ENCODE measurements at places on chromosomes 2 and 18.

- DNase-seq = no peak
Measured at GRCh38 chr2:178283341-178283918, 89.1 kb downstream of the OSBPL6 start.

DNA sequence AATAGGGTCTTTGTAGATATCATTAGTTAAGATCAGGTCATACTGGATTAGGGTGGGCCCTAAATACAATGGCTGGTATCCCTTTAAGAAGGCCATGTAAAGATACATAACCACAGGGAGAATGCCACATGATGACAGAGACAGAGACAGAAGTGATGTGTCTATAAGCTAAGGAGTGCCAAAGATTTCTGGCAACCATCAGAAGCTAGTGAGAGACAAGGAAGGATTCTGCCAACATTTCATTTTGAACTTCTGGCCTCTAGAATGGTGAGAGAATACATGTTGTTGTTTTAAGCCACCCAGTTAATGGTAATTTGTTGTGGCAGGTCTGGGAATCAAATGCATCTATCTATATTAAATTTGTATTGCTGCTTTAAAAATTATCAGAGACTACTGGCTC, 185.5 kb upstream of the CYRIA start:
- DNase-seq = no peak

DNA sequence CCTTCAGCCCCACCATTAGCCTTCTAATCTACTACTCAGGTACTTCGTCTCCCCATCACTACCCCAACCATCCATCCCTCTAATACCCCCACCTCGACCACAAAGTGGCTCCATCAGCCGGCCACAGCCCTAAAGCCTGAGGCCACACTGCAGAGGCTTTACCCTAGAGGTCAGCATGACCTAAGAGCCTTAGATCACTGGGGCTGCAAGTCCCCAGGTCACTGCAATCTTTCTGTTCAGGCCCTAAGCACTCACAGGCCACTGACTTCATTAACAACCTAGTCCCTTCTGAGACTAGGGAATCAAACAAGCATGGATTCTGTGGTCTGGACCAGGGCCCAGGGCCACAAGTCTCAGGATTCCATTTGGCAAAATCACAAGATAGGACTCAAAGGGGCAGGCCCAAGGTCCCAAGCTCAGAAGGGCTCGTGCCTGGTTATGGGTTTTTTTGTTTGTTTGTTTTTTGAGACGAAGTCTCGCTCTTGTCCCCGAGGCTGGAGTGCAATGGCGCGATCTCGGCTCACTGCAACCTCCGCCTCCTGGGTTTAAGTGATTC, 37.0 kb upstream of the PKDCC start:
- no peak for DNase-seq

GRCh38 chr2:120460511-120460910, 114.6 kb downstream of the INHBB start:
- no peak for DNase-seq

GRCh38 chr18:70068981-70069380, 121.3 kb upstream of the CD226 start:
- DNase-seq = no peak

GRCh38 chr2:73068147-73068546, 3.4 kb downstream of the SFXN5 start:
- DNase-seq = no peak

- DNase-seq = no peak
Measured at GRCh38 chr18:79952996-79953559, 1.6 kb upstream of the SLC66A2 start.

GRCh38 chr2:134603966-134604365, 114.8 kb downstream of the TMEM163 start:
- DNase-seq = no peak

DNA sequence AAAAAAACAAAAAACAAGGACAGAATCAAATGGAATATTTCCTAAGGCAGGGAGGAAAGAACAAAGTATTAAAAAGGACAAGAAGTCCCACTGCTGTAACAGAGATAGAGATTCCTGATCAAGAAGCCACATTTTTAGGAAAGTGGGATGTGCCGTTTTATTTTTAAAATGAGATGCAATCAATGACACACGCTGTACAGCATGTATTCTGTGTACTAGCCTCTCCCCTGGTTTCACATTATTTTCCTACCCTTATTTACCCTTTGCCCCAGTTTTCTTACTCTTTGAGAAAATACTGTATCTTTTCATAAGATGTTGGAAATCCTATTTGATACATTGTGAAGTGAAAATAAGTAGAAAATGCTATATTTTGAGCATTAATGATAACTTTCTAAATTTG, 45.8 kb downstream of the E2F6 start:
- no peak for DNase-seq

- DNase-seq = no peak
Measured at GRCh38 chr2:59790186-59791003, 763.1 kb downstream of the BCL11A start.

GRCh38 chr18:37419315-37419714, 146.3 kb downstream of the CELF4 start:
- DNase-seq = no peak

- no peak for DNase-seq
Measured at GRCh38 chr18:6396847-6397246, 17.9 kb downstream of the L3MBTL4 start.

DNA sequence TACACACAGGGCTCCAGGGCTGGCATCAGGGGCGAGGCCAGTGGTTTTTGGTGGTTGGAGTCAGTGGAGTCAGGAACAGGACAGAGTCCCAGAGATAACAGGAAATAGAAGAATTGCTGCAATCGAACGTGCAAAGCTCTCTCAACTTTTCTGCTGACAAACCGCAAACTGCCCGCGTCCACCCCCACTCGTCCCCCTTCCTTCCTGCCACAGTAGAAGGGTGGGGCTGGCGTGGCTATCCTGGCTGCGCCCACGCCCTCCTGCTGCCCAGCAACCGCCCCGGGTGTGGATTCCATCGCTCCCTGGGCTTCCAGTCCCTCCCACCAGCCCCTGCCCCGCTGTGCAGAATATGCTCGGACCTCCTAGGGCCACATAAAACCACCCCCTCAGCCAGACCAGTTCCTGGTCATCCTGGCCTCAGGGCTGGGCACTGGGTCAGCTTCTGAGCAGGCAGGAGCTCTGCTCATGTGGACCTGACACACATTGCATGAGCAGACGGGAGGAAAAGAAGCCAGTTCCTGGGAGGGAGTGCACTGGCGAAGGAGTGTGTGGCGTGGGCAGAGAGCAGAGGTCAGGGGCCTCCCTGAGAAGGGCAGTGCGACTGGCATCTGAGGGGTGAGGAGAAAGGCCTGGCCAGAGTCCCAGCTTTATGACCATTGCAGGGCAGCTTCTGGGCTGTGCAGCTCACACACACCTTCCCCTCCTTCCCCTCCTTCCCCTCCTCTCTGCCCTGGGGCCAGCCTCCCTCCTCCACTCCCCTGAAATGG, 85.4 kb upstream of the ATG16L1 start:
- DNase-seq = peak; percentile 3

DNA sequence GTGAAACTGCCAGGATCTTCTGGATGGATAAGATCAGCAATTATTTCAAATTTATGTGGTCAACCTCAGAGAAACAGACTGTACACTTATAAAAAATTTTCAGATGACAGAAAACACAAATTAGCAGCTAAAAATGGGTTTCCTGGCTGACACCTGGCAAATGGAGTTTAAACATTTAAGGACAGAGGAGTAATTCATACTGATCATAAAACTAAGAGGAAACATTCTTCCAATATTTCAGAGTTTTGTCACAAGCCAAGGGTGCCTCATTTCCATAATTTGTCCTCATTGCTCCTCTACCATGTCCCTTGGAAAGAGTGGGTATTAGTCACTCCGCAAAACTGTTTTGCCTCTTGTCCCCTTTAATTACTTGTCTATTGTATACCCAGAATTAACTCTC, 70.2 kb downstream of the TMEFF2 start:
- no peak for DNase-seq

- DNase-seq = no peak
Measured at GRCh38 chr18:48902023-48902855, 48.5 kb downstream of the SMAD7 start.

DNA sequence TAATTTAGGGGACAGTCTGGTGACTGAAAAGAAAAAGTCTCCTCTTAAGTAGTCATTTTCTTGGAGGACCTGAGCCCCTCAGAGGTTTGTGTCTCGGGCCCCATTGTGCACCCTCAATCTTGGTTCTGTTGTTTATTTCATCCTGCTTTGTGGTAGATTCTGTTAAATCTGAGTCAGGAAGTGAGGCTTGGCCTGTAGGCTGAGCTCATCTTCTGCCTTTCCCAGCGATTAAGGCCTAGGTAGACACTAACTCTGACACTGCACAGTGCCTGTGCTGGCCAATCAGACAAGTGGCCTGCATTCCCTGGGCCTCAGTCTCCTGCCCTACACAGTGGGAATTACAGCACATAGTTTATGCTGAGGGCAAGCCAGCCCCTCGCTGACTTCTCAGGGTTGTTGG, 80.2 kb downstream of the CTIF start:
- no peak for DNase-seq

- DNase-seq = no peak
Measured at GRCh38 chr2:96305979-96306308, 598 bp upstream of the SNRNP200 start.

DNA sequence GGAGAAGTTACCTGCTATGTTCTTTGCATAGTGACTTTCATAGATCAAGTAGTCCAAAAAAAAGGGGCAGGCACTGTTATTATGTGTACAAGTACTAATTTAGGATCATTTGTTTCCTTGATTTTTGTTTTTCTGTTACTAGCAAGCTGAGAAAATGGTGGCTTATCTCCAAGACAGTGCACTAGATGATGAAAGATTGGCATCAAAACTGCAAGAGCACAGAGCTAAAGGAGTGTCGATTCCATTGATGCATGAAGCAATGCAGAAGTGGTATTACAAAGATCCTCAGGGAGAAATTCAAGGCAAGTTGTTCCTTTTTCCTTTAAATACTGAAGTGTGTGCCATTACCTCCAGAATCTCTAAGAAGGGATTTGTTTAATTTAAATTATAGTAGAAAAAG, 19.6 kb upstream of the KCNJ13 start:
- DNase-seq = no peak

GRCh38 chr2:216478791-216479190, 19.9 kb upstream of the RPL37A start:
- no peak for DNase-seq

GRCh38 chr18:31513189-31513935, 15.4 kb downstream of the DSG2 start:
- DNase-seq = no peak

DNA sequence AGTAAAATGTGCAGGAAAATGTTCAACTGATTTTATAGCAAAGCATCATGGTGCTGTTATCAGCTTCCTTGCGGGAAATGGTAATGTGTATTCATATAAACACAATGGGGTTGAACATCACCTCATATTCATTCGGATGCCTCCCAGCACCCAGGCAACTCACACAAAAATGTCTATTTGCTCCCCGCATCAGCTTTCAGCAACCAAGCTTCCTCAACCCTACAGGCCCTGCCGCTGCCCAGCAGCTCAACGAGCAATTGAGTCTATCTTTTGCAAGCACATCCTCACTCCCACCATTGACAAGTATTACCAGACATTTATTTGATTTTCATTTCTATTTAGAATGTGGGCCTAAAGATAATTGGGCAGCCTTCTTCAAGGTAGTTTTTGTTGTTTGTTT, 2161.4 kb upstream of the PIK3C3 start:
- no peak for DNase-seq

DNA sequence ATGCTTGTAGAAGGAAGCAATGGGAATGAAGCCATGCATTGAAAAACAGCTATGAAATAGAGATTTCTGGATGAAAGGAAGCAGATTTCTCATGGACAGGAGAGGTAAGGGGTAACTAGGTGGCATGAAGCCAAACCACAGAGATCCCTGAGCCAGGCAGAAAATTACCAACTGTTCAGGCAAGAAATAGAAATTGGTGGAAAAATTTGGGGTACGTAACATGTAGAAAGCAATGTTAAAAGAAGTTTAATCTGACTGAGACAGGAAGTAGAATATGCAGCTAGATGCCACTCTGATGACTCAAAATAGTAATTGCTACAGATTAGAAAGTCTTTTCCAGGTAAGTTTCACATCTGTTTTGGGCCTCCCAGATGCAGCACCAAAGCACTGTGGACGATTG, 928.5 kb upstream of the CELF4 start:
- DNase-seq = no peak

- DNase-seq = no peak
Measured at GRCh38 chr18:62767836-62768557, 52.7 kb downstream of the PHLPP1 start.

GRCh38 chr2:23106242-23106785, 278.7 kb upstream of the KLHL29 start:
- no peak for DNase-seq

DNA sequence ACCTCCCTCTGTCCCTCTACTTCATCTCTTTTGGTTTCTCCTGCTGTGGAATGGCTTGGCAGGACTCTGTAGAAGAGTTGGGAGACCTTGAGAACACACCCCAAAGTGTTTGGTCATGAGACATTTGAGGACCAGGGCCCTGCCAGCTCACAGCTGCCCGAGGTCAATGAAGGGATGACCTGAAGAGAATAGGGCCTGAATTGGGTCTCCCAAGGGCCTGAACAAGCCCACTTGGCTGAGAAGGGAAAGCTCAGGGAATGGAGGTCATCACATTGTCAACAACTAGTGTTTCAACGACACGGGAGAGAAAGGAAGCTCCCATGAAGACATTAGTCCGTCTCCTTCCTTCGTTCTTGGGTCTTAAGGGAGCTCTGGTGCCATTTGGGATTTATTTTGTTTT, 52.8 kb downstream of the TTC32 start:
- DNase-seq = no peak

GRCh38 chr2:158725441-158725891, 69.7 kb upstream of the DAPL1 start:
- DNase-seq = no peak

GRCh38 chr18:24674605-24675004, 214.2 kb downstream of the HRH4 start:
- no peak for DNase-seq

DNA sequence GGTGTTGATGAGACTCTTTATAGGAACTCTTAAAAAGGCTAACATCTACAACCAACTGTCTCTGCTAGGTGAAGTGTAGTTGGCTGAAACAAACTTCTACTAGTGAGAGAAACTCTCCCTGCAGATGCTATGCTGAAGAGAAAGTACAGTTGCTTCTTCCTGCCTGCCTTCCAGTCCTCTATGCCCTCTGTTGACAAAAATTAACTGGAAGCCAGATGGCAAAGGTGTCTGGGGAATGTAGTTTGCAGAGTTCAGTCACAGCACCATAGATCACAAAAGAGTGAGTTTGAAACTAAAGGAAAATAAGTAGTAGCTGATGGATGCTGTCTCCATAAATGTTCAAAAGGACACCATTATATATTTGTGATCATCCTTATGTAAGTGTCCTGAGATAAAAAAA, 958.8 kb upstream of the NRXN1 start:
- DNase-seq = no peak

GRCh38 chr18:45166836-45167551, 448.3 kb upstream of the SLC14A2 start:
- no peak for DNase-seq
